ENCODE measurements at places on chromosomes 16 and 17.

DNA sequence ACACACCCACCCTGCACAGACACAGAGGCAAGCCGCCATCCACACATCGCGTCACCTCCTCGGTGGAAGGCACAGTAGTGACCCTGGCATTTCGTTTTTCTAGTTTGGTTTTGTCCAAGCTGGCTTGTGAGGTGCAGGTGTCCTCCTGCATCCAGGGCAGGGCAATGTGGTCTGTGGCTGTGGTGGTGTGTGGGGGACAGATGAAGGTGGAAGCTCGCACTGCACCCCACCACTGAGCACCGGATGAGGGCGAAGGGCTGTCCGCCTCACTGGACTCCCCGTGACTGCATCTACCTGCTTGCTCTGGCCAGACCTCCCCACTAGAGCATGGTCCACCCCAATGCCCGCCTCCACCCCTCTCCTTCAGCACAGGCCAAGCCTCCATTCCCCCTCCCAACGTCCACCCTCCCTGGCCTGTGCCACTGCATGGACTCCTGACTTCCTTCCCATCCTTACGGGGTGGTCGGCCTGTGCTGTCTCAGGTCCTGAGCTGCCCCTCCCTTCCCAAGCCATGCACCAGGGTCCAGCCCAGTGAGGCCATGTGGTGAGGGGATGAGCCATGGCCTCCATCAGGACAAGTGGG, 78.8 kb upstream of the CBX4 start:
- no peak for DNase-seq

GRCh38 chr17:57294101-57294500, 37.8 kb downstream of the MSI2 start:
- DNase-seq = no peak

DNA sequence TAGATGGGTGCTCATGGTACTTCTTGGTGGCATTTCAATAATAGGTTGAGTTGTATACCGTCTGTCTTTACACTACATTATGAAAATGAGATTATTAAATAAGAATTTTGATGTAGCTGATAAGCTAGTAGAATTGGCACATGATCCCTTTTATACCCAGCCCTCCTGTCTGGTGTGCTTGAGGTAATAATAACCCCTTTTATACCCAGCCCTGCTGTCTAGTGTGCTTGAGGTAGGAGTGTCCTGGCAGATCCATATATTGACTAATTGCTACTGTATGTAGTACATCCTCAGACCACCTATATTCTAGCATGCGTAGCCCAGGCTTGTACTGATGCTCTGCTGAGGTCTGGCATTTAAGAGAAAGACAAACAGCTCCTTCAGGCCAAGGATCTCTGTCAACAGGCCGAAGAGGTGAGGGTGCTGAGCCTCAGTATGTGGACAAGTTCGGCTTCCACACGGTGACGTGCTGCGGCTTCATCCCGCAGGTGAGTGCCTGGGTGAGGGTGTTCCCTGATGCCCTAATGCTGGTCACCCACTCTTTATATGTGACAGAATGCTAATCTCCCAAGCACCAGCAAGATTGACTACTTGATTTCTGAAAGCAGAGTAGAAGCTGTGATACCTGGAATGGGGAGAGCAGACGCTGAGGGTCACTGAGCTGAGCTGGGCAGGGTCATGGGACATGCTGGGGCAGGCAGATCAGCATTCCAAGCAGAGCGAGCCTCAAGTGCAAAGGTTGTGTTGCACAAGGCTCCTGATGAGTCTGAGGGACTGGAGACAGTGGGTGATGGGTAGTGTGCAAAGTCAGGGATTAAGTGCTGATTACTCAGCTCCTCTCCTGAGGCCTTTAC, 5.7 kb downstream of the FN3K start:
- DNase-seq = no peak

GRCh38 chr17:56111706-56112485, 41.4 kb upstream of the ANKFN1 start:
- DNase-seq = no peak

DNA sequence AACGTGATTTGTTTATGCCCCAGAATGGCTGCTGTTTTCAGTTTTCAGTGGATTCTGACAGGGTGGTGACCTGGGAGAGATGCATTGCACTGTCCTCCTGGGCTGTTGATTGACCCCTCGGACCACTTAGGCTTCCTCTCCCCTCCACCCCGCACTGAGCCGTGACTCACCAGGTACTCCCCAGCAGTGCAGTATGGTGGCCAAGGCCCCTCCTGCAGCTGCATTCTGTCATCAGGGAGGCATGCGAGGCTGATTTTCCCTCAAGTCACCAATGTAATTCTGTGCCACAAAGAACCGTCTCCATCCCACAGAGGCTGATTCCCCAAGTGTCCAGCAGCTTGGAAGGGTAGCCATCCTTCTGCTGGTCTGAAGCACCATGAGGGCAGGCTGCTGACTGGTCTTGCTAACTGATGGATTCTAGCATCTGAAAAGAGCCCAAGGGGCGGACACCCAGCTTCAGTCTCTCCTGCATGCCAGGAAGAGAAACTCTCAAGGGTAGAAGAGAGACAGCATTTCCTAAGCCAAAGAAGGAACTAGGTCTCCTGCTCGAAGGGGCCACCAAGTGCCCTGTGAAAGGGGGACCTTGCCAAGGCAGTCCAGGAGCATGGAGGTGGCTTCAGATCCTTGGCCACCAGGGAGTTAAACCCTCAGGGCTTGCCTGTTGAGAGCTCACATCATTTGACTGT, 148.1 kb downstream of the SOCS1 start:
- no peak for DNase-seq

DNA sequence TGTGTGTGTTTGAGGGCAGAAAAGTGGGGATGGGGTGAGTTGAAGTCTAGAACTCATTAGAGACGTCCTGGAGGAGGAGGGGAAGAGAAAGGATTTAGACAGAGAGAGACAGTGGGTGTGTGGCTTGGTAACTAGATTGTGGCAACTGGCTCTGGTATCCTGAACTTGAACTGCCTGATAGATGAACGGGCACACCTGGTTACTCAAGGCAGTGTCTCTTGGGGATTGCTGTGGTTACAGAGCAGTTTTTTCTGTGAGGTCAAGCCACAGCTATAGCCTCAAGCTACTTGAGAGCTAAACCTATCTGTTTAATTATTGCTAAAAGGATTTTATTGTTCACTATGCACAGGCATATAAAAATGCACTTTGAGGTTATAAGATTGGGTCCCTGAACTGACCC, 29.8 kb upstream of the MYH2 start:
- DNase-seq = no peak

- no peak for DNase-seq
Observed at GRCh38 chr17:66775881-66776400, 59.0 kb upstream of the CACNG5 start.

GRCh38 chr17:80519091-80519781, 25.4 kb upstream of the RPTOR start:
- DNase-seq = no peak

- DNase-seq = no peak
Observed at GRCh38 chr17:27336184-27336583, 42.3 kb downstream of the WSB1 start.

DNA sequence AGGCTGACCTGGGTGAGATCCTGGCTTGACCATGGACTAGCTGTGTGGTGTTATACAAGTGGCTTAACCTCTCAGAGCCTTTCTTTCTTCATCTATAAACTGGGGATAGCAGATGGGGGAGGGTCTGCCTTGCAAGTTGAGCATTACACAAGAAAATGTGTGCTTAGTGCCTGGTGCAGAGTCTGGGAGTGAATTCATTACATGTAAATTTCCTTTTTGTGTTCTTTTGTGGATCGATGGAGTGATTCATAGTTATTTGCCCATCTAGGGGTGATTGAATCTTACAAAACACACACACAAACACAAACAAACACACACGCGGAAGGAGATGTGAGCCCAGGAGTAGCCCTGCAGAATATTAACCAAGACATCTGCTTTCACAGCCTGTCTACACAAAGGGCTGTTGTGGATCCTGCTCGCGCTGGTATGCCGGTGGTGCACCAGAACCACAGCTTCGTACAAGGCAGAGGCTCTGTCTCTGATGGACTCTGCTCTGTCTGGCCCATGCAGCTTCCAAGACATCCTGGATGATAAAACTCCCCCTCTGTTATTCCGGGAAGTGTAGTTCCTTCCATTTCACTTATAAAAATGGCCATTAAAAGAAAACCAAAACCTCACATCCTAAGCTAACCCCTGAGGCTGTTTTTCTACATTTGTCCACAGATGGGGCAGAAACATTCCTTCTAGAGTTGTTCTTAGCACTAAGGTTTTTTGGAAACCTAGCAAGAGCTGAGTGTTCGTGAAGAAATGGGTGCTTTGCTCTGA, 86.1 kb downstream of the UTP18 start:
- no peak for DNase-seq

GRCh38 chr16:17219991-17220390, 250.8 kb downstream of the XYLT1 start:
- no peak for DNase-seq

DNA sequence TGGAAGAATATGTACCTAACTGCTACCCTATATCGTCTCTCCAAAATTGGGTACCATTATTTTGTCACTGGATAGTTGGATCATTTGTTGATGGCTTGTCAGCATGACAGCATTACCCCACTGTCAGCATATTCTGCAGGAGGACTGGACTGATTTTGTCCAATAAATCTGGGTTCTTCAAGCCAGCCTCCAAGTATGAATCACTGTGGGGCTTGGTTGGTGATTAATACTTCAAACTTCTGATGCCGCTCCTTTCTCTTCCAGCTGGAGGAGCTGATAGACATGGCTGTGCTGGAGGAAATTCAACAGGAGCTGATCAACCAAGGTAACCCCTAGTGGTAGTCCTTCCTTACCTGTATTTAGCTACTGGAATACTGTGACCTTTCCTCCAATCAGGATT, 2.5 kb downstream of the RPAIN start:
- no peak for DNase-seq

DNA sequence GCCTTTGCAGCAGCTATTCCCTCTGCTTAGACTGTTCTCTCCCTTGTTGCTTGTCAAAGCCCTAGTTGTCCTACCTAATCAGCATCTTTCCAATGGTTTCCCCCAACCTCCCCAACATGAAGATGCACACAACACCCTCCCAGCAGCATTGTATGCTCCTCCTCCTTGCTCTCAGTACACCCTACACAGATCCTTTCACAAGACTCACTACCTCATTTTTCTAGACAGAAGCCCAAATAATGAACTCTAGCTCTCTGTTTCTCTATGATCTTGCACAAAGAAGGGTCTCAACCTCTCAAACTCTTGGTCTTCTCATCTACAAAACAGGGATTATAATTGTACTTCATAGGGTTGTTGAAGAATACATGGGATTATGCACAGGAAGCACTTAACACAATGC, 19.4 kb downstream of the PSME3IP1 start:
- no peak for DNase-seq

DNA sequence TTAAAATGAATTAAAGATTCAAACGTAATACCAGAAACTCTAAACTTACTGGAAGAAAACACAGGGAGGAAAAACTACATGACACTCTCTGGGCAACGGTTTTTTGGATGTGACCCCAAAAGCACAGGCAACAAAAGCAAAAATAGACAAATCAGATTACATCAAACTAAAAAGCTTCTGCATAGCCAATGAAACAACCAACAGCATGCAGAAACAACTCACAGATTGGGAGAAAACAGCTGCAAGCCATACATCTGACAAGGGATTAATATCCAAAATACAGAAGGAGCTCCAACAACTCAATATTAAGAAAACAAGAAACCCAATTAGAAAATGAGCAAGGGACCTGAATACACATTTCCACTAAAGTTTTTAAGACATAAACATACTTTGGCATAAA, 69.2 kb upstream of the ALOX12 start:
- DNase-seq = no peak

All from activated CD4-positive, alpha-beta T cell treated with anti-CD3 and anti-CD28 coated beads, Interleukin-2, amount 50 U/mL, for 4 hours (primary cell).